ENCODE measurements at places on chromosomes 12 and 14. TPM values are rescaled to one million over a fixed set of nuclear protein-coding genes. Genes with fewer than 3 reads are reported as not detected.
A peak's percentile ranks its signal among the peaks of the same experiment; 100 is the strongest.

Gene GPRC5D
- polyA plus RNA-seq, result not detected

Gene RBP5
- not detected for polyA plus RNA-seq

Gene IQSEC3
- not detected for polyA plus RNA-seq

Gene DHRS2
- polyA plus RNA-seq, result 0.16 TPM

Gene MGP
- 116 TPM for polyA plus RNA-seq

Gene GLIPR1L2
- 0.21 TPM for polyA plus RNA-seq

Gene HNRNPA1
- polyA plus RNA-seq, result 569 TPM

Gene IAPP
- polyA plus RNA-seq, result not detected

Gene HHIPL1
- 1.7 TPM for polyA plus RNA-seq

DNA sequence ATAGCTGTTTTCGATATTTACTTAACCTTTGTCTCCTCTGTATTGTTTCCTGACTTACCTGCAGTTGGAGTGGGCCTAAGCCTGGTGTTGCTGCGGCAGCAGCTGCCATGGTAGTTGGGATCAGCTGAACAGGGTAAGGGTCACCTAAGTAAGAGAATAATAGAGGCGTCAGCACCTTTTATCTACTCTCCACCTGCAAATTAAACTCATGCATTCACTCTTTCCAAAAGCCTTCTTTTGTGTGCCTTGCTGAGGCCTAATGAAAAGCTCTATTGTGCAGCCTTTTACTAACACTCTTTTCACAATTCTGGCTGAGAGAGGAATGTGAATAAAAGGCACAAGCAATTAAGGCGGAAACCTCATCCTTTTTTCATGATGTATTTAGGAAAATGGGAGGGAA lies 308.7 kb downstream of the SOX5 start:
- DNase-seq, result no peak

DNA sequence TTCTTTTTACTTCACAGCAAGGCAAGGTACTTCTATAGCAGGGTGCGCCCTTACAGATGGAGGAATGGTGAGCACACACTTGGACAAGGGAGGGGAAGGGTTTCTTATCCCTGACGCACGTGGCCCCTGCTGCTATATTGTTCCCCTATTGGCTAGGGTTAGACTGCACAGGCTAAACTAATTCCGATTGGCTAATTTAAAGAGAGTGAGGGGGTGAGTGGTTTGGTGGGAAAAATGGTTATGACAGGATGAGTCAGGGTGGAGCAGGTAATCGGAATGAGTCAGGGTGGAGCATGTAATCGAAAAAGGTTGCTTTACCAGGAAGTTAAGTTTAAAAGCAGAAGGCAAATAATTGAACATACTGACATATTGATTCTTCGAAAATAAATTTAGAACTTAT lies 23.7 kb upstream of the RAB21 start:
- DNase-seq, result no peak

DNA sequence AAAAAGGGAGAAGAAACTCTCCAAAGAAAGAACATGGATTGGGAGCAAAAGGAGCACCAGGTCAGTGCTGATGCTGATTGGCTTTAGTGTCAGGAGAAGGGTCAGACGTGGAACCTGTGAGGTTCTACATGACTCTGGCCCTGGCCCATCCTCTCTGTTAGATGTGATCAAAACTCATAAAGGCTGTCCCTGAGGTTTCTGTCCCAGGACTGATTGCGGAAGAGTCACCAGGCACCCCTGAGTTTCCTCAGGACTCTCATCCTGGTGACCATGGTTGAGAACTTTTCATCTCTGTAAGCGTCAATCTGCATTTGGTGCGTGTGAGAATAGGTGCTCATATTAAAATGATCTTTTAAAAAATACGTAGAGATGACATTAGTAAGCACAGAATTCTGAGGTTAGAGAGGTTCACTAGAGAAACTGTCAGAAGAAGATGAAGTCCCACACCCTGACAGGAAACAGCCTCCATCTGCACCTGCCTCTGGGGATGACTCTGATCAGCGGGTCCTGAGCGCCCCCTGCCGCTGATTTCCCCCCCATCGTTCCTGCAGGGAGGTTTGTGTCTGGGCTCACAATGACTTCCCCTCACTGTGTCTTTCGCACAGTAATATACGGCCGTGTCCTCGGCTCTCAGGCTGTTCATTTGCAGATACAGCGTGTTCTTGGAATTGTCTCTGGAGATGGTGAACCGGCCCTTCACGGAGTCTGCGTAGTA lies 741.8 kb downstream of the TMEM121 start:
- DNase-seq, result no peak

GRCh38 chr12:115914122-115914521 lies 363.4 kb downstream of the MED13L start:
- DNase-seq, result no peak

DNA sequence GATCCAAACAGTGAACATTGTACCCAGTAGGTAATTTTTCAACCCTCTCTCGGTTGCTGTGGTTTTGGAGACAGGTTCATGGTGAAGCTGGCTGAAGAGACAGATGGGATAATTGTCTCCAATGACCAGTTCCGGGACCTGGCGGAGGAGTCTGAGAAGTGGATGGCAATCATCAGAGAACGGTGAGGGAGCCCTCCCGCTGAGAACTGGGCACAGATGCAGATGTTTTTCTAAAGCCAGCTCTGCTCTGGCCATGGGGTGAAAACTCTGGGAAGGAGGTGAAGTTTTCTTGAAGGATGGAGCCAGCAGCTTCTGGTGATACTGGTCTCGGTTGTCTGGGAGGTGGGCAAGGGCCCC lies 6.2 kb downstream of the KHNYN start:
- no peak for DNase-seq

- no peak for DNase-seq
These were observed 195.5 kb downstream of the PAX9 start for GRCh38 chr14:36857136-36857535.

GRCh38 chr12:130669205-130669557 lies 46.9 kb downstream of the RIMBP2 start:
- no peak for DNase-seq

DNA sequence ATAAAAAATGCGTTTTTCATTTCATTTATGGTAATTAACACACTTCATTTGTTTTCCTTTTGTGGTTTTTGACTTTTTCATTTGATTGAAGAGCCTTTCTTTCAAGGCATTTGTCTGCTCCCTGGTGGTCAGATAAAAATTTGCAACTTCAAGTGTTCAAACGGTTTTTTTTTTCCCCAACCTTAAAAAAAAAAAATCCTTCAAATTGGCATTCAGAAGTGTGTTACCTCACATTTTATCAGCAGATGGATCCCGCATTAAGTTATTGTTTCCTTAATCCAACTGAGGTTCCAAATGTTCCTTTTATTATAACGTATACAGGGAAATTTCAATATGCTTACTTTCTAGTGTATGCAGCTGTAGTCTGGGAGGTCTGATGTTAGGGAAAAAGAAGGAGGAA lies 47.2 kb downstream of the MYF5 start:
- no peak for DNase-seq

- no peak for DNase-seq
These were observed 10.9 kb downstream of the TMEM260 start for GRCh38 chr14:56590535-56590960.

DNA sequence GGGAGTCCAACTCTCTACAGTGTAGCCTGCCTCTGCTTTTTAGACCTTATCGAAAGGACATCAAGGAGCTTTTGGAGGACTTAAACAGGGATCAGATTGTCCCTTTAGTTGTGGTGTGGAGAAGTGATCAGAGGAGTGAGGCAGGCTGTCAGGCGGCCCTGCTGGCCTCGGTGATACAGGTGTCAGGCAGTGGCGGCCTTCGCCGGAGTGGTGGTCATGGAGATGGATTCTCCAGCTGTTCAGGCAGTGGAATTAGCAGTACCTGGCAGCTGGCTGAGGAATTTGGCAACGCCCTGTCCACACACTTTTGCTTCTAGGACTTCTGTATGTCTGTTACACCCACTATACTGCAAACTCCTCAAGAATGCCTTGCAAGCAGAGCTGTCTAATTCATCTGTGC lies 4.2 kb upstream of the CLMN start:
- DNase-seq, result no peak

DNA sequence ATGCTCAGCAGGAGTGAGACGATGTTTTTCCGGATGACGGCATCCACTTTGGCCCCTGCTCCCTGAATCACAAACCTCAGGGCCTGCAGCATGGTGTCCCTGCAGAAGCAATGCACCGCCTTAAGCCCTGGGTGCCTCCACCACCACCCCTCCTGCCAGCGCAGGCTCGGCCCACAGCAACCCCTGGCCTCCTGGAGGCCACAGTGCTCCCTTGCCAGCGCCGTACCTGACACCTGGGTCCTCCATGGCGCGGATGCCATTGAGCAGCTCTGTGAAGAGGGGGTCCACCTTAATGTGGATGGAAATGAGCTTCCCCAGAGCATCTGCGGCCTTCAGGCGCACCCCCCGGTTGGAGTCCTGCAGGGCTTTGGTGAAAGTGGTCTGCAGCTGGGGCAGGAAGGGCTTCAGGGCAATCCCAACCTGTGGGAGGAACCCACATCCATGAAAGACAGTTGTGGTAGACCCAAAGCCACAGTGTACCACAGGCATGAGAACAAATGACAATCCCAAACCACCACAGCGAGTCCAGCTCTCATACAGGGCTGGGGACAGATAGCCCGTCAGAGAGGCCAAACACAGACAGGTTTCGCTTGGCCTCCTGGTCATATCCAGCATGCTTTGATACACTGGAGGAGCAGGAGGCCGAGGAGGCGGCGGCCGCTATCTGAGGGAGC lies 17.9 kb upstream of the RAB35 start:
- no peak for DNase-seq

- DNase-seq, result no peak
These were observed 52.0 kb upstream of the KCNA1 start for GRCh38 chr12:4857472-4858291.

GRCh38 chr12:109504068-109504467 lies 26.6 kb downstream of the UBE3B start:
- DNase-seq, result no peak

DNA sequence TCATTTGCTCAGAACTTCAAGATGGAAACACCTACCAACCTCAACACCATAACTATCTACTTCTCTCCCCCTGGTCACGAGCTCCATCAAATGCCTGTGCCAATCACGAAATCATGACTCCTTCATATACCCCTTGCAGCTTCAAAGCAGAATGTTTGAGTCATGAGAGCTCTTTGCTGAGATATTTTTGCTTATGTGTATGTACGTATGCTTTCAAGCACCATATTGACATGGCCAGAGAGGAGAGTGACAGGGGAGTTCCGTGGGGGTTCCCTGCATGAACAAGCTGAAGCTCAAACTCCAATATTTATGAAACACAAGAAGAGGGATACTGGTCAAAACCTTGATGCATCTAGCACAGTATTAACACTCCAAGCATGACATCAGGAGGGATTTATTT lies 374.4 kb downstream of the DPF3 start:
- no peak for DNase-seq

DNA sequence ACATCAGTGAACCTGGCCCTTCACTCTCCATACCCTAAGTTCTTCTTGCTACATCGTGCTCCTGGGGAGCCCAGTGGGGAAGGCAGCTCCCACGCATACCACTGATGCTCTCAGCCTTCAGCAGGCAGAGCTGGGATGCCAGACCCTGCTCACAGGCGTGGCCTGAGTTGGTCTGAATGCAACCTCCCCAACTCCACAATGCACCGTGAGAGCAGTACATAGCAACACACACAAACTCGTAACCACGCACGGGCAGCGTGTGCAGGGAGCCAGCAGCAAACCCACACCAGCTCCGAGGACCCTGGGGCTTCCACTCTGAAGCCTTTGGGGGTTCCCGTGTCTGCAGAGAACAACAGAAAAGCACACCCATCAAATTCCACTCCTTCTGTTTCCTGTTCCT lies 37.3 kb downstream of the ANO2 start:
- DNase-seq, result no peak

GRCh38 chr12:89418228-89418910 lies 66.1 kb upstream of the DUSP6 start:
- no peak for DNase-seq

- no peak for DNase-seq
These were observed 15.6 kb downstream of the AKT1 start for GRCh38 chr14:104779776-104780512.

- DNase-seq, result no peak
These were observed 792 bp upstream of the SLC38A1 start for GRCh38 chr12:46269429-46270241.

DNA sequence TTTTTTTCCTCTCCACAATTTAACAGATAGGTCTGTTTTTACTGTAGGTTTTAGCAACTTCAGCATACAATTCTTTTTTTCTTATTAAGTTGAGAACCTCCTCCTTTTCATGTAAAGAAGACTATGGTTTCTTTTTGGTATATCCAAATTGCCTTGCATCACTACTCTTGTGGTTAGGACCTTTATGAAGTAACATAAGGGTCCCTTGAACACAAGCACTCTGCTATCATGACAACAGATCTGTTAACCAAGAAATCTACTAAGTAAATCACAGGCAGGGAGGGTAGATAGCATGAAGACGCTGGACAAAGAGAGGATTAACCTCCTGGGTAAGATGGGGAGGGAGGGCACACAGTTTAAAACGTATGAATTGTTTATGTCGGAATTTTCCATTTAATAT lies 380.6 kb downstream of the CCDC91 start:
- no peak for DNase-seq

GRCh38 chr12:54430471-54431069 lies 11.5 kb upstream of the ITGA5 start:
- no peak for DNase-seq

DNA sequence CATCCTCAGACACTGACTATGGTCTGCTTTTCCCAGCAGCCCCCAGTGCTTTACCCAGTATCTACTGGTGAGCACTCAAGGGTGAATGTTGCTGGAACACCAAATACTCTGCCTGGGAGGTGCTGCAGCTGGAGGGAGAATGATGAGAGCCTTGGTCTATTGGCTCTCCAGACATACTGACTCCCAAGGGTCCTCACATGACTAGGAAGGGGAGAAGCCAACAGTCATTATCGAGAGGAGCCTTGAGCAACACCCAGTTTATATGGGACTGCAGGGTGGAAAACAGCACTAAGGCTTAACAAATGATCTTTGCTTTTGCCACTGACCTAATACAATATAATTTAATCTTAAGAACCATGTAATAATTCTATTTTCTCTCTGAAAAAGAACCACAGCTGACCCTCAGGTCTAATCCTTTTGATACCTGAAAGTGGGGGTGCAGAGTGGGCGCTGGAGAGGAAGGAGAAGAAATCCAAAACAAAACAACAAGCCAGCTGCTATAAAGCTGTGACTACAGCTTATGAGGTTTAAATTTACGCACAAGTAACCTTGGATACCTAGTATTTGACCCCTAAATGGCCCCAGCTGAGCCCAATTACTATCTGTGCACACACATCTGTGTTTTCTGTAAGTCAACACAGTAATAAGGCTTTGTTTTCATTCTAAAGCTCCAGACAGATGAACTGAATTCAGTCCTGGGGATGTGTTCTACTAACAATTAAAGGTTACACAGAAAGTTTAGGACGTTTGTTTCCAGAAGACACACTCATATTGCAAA lies 107.8 kb upstream of the GRIP1 start:
- no peak for DNase-seq

- DNase-seq, result no peak
These were observed 37.6 kb downstream of the ATG14 start for GRCh38 chr14:55373784-55374705.

GRCh38 chr14:68939893-68940613 lies 39.0 kb downstream of the ACTN1 start:
- peak; percentile 92 for DNase-seq

DNA sequence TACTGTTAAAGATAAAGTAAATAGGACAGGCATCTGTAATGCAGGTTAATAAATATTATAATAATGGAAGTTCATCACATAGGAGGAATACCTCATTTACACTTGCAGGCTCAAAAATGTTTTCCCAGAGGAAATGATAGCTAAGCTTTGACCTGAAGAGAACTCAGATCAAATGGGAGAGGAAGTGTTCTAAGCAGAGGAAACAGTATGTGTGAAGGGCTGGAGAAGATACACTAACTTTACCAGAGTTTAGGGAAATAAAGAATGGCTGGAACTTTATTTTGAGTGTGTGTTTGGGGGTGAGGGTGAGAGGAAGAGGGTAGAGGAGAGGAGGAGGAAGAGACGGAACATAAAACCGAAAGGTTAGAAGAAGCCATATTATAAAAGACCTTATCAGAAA lies 34.0 kb upstream of the AP4S1 start:
- no peak for DNase-seq

Data from BJ (cell line).